Left forelimb (tissue), 1 donor: ENCODE measurements at places on chromosomes 5 and 9.

DNA sequence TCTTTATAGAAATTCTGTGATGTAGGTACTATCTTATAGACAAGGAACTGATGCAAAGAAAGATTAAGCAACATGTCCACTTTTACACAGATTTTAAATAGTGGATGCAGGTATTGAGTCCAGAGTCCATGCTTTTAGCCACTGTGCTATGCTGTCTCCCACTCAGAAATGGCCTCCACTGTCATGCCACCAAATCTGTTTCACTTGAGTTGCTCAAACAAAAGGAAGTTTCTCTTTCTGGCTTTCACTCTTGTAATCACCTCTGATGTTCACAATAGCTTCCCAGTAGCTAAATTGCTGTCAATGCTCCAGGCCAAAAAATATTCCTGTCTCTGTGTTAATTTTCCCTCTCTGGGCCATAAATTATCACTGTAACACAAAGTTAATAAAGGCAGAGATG lies 77.0 kb upstream of the RASA1 start:
- no peak for DNase-seq

DNA sequence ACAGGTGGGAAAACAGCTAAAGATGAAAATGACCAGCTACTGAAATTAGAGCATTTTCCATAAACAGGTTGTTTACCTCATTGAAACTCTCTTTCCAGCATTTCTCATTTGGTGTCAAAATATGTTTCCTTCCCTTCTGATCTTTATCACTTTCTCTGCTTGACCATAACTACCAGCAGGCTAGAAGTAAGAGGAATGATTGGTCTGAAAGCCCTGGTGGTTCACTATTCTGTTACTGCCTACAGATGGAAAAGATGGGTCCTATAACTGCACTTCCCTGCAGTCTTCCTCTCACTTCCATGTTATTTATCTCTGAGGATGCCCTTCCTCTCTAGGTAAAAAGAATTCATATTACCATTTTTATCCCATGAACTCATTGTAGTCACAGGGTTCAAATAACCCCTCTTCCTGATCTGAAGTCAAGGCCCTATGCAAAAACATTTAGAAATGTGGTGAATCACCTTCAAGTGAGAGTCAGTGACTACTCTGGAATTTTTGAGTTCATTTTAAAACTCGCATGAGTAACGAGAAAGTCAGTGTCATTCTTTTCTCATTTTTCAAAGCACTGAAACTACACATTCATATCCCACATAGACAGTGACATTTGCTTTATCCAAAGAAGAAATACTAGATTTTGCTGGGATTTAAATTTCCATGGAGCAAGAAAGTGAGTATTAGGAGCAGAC lies 51.7 kb downstream of the ZNF474 start:
- no peak for DNase-seq

GRCh38 chr9:32704343-32704742 lies 68.9 kb upstream of the TAF1L start:
- no peak for DNase-seq

GRCh38 chr5:100464418-100464817 lies 70.8 kb upstream of the FAM174A start:
- no peak for DNase-seq

DNA sequence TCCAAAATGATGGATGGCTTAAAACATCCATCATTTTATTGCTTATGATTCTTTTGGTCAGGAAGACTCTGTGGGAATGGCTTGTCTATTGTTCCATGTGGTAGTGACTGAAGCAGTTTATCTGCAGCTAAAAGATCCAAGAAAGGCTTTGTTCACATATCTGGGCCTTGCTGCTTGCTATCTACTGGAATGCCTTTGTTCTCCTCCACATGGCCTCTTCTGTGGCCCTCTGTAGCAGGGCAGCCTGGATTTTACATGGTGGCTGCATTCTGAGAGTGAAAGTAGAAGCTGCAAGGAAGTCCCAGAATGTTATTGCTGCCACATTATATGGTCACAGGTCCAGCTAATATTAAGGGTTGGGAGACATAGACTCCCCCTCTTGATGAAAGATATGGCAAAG lies 35.1 kb downstream of the DMXL1 start:
- no peak for DNase-seq

- no peak for DNase-seq
These were observed 63.2 kb upstream of the CTXN3 start for GRCh38 chr5:127585661-127586060.

- DNase-seq = no peak
These were observed at the start of gene NACC2 for GRCh38 chr9:136095070-136096058. NACC2 (minus strand) TSS chr9:136095289; CDS start chr9:136050521, 44,768 bp downstream.

DNA sequence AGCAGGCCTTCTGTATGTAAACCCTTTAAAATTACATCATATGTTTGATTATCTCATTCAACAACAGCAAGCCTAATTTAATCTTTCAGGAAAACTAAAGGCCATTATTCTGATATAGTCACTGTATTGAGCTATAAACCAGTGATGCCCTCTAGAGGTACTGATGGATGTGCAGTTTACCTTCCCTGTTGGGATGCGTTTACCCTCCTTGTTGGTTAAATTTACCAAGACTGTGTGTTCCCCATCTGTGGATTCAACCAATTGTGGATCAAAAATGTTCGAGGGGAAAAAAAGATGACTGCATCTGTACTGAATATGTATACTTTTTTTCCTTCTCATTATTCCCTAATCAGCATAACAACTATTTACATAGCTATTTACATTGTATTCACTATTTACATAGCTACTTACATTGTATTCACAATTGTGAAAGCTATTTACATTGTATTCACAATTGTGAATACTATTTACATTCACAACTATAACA lies 3.7 kb upstream of the BAAT start:
- no peak for DNase-seq

- no peak for DNase-seq
These were observed 119.5 kb downstream of the EDIL3 start for GRCh38 chr5:84265130-84265529.

GRCh38 chr9:101601904-101602765 lies 7.4 kb upstream of the PPP3R2 start:
- DNase-seq = no peak

GRCh38 chr9:76213751-76214150 lies 180.5 kb downstream of the RFK start:
- no peak for DNase-seq

GRCh38 chr9:22143799-22144625 lies 134.9 kb upstream of the CDKN2B start:
- DNase-seq = no peak

DNA sequence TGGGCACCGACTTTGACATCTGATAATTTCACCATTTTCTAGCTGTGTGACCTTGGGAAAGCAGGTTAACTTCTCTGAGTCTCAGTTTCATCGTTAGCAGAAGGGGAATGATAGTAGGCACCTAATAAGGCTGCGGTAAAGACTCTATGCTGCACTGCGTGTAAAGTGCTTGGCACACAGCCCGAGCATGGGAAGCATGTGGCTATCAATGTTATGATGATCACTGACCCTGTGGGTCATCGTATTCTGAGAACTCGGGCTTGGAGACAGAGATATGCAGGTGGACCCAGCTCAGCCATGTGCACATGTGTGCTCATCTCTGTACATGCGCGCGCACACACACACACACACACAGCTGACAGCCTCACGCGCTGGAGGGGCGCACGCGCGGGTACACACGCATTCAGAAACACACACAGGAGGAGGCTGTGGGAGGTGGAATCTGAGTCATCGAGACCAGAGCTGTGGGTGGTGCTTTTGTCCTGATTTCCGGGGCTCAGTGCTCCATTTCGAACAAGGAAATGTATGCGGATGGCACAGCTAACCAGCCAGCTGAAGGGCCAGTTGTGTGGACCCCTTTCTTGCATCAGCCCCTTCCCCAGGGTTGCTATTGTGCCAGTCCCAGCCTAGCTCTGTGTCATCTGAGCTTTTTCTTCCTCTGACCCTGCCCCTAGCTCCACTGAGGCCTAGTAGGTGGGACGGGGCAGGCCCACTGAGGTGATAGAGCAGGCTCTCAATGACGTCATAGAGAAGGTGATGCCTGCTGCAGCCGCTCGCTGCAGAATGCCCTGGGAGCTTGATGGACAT lies 11.1 kb upstream of the ARAP3 start:
- no peak for DNase-seq

- no peak for DNase-seq
These were observed 177.2 kb downstream of the GADD45G start for GRCh38 chr9:89781838-89782540.

DNA sequence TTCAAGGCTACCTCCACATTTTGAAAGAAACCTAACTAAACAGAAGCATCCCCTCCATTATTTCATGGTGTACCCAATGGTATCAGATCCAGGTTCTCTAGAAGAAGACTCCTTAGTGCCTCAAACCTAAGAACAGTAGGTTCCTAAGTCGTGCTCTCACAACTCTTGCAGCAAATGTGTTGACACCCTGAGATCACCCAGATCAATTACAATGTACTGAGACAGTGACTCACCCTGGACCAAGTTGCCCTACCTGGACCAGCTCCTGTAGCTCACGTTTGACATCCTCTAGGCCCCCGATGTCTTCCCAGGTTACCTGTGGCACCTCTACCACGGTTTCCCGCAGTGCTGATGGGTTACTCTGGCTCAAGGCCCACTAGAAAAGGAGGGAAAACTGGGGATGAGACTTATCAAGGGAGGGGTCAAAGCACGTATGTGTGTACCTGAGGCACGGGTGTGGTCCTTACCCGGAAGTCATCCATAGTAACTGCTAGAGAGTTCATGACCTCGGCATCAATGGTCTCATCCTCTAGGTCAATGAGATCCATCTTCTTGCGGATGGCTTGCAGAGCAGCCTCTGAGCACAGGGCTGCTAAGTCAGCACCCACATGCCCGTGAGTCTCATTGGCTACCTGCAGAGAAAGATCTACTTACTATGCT lies 11.7 kb downstream of the VCP start:
- DNase-seq = no peak

GRCh38 chr5:24118351-24118750 lies 526.4 kb downstream of the CDH10 start:
- DNase-seq = no peak

DNA sequence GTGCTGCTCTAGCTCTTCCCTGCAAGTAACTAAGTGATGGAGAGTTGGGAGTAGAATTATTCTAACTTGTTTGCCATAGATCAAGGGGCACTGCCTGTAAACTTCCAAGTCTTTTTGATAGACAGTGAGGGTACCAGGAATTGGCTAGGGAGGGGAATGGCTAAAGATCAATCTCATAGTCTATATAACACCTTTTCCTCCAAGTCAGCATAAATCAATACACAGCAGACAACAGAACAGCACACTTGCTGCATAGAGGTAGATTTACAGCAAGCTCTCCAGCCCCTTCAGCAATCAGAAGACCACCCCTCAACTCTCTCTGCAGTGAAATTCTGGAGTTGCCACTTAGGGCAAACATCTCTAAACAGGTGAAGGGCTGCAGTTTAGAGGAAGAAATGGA lies 643.5 kb upstream of the KLF4 start:
- no peak for DNase-seq

DNA sequence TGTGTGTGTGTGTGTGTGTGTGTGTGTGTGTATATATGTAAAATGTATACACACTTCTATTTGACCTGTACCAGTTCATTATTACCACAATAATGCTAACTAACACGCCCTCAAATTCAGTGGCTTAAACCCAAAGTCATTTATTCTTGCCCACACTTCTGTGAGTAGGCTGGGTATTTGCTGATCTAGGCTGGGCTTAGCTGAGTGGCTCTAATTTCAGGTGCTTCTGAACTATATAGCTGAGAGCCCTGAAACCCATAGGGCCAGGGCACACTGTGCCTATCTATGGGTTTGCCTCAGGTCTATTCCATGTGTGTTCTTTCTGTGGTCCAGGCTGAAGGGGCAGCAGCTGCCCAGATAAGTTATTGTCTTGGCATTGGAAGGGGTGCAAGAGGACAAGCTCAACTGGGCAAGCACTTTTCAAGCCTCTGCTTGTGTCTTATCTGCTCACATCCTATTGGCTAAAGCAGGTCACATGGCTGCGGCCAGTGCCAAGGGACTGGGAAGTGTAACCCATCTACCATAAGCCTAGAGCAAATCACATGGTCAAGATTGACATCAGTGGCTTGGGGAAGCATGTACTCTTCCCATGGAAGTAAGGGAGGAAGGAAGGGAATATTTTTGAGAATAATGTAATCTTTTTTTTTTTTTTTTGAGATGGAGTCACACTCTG lies 139.9 kb downstream of the PALM2AKAP2 start:
- DNase-seq = no peak

GRCh38 chr5:86404256-86404655 lies 213.5 kb upstream of the COX7C start:
- no peak for DNase-seq

- DNase-seq = peak; percentile 78
These were observed 37.8 kb downstream of the RALGPS1 start for GRCh38 chr9:126952205-126952977.

DNA sequence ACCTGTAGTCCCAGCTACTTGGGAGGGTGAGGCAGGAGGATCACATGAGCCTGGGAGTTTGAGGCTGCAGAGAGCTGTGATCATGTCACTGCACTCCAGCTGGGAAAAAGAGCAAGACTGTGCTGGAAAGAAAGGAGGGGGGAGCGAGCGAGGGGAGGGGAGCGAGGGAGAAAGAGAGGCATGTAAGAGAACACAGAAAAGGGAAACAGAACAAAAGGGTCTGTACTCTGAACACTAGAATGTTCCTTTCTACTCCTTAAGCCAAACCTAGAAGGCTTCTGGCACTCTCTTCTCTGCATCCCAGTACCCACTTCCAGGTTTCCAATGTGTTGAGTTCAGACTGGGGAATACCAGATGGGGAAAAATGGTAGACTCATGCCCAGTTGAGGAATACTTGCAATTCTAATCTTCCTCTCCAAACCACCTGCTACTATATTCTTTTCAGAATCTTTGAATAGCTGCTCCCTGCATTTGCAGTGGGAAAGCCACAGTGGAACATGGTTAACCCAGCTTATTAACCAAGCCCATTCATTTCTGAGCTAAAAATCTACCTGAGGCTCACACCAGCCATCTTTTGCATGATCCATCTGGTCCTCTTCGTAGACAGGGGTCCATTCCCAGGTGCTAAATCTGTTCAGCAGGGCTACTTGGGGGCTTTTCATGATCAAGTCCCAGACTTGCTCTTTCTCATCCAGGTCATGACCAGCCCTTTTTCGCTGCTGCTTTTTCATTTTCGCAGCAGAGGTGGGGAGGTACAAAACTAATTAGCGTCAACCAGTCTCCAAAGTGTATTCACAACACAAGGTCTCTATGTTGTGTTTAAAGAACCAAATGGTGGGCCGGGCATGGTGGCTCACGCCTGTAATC lies 34.9 kb downstream of the SEMA4D start:
- no peak for DNase-seq

DNA sequence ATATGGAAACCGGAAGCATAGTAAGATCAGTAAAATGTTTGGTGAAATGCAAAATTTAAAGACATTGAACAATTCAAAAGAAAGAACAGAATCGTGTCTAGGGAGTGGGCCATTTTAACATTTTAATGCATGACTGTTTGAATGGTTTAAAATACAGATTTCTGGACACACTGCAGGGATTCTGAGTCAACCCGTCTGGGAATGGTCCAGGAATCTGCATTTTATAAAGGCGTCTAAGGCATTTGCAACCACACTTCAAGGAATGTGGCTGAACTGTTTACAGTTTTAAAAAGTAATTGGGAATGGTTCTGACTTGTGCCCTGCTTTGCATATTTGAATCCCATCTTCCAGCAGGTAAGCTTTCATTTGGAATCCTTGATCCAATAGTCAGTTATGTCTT lies 811.7 kb upstream of the WWC1 start:
- no peak for DNase-seq

- DNase-seq = no peak
These were observed 105.2 kb downstream of the WNK2 start for GRCh38 chr9:93288891-93289883.

- DNase-seq = no peak
These were observed 1.3 kb downstream of the NR2F1-AS1 start for GRCh38 chr5:93579692-93580062.
